ENCODE measurements at places on chromosomes 12 and 14.

DNA sequence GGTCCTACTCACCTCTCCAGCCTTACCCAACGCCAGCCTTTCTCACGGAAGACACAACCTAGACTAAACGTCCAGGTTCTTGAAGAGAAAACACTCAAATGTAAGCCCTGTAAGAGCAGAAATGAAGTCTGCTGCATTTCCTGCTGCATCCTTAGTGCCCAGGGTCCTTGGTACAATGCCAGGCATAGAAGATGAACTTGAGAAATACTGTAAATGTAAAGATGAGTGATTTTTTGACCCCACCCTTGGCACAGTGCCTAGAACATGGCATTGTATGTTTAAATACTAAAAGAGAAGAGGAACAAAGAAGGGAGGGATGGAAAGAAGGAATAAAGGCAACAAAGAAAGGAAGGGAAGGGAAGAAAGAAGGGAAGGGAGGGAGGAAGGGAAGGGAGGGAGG is 514.6 kb downstream of the MED13L start:
- DNase-seq: no peak

GRCh38 chr12:110023059-110023980 is 24.1 kb downstream of the ANKRD13A start:
- DNase-seq: peak; percentile 64

DNA sequence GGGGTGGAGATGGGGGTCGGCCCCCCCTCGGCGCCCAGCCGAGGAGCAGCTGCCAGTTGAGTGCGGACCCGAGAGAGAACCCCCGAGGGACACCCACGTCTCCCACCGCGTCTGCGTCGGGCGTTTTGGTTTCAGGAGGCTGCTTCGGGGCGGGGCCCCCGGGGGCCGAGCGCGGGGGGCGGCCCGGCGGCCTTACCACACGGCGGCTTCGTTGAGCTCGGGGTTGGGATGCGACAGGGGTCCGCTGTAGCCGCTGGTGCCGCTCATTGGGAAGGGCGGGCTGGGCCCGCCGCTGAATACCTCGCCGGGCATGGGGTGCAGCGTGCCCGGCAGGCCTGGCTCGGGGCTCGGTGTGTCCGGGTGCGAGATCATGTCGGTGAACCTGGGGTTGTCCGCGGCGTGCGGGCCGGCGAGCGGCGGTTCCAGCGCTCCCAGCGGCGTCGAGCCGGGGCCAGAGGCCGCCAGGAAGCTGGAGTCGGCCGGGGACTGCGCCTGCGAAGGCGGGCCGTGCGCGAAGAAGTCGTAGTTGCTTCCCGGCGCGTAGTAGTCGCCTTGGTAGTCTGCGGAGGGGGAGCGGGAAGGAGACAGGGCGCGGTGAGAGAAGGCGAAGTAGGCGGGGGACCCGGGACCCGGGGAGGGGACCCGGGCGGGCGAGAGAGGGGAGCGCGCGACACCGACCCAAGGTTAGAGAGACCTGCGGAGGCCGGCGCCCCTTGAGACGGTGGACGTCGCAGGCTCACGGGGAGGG is 8.5 kb downstream of the LHX5 start:
- no peak for DNase-seq

GRCh38 chr12:1848146-1848545 is 27.8 kb downstream of the LRTM2 start:
- no peak for DNase-seq

DNA sequence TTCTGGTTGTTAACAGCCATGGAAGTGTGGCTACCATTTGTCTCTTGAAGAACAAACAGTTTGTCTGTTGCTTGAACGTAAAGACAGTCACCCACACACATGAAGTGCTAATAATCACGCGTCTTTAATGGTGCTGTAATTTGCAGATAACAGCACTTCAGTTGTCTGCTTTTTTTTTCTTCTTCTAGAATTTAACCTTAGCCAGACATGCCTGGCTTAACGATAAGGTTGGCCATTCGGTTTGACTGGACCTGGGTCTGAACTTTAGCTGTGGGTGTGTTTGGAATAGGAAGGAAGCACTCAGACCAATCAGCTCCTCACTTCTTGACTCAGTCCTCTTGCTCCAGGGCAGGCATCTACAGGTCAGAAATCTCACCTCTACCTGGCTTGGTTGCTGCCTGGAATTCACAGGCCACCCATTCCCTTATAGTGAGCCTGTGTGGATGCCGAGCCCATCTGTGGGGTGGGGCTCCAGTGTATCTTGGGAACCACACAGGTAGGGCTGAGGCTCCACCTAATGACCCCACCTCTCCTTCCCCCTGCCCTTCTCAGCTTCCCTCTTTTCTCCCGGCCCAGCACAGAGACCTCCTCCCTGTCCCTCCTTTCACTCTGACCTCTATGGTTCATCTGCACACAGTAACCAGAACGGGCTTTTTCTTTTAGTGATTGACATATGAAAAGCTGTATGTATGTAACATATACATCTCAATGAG is 246.4 kb upstream of the PWP1 start:
- DNase-seq: no peak

DNA sequence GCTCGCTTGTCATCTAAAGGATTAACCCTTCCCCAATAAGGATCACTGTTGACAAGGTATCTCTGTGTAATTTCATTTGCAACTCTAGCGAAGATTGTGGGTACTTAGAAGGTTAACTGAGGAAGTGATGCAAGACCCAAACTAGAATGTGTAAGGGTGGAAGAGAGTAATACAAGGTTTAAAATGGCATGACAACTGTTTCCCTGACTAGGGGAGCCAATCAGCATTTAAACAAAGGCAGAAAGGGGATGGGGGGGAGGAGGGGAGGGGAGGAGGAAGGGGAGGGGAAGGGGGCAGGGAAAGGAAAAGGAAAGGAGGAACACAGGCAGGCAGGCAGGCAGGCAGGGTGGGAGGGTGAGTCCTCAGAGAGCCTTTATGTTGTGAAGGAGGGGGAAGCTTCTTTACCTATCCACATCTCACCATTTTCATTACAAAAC is 31.1 kb downstream of the NRDE2 start:
- DNase-seq: peak; percentile 30

DNA sequence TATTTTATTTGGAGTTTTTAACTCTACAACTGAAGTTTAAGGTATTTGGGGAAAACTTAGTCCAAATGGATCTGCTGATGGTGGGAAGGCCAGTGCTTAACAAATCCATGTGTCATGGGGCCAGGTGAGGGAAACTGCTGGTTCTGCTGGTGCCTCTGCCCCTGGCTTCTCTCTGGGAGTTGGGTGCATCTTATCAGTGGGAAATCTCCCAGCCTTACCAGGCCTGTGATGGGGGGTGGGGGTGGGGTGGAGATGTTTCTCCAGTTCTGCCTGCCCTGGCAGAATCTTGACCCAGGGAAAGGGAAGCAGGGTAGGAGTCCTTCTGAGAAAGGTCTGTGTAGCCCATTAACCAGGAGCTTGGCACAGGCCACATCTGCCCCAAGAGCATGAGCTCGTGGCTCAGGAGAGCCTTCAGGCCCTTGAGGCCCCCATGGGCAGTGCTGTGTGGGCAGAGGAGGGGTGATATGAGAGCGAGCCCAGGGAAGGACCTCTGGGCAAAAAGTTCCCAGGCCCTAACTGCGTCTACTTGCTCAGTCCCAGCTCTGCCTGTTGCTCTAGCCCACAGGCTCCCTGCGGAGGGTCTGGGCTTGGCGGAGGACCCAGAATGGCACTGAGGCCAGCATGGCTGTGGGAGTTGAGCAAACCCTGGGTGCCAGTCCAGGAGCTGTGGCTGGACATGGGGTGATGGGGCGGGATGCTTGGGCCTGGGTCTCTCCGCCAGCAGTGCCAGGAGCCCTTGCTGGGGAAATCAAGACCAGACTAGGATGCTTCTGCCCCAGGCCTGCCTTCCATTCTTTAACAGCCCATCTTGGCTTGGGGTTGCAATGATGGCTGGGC is 18.2 kb downstream of the VASH1 start:
- DNase-seq: no peak

GRCh38 chr12:91100906-91101305 is 10.4 kb downstream of the LUM start:
- DNase-seq: peak; percentile 73

GRCh38 chr12:105469701-105470100 is 139.2 kb downstream of the C12orf75 start:
- no peak for DNase-seq

DNA sequence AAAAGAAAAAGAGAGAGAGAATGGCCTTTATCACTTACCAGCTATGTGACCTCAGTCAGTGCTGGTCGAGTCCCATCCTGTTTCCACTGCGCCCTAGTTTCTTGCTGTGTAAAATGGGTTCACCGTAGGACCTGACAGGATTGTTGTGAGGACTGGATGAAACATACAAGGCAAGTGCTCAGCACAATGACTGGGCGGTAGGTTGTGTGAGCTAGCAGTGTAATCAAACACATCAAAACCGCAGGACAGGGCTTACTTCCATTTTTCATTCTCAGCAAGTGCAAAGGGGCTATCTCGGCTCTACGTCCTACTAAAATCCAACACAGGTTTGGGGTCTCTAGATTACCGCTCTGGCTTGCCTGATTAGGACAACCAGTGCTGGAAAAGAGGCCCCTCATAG is 36.4 kb upstream of the ATXN2 start:
- peak; percentile 19 for DNase-seq

GRCh38 chr12:132014092-132014914 is 64.6 kb downstream of the EP400 start:
- peak; percentile 16 for DNase-seq

GRCh38 chr14:39179042-39179441 is 4.0 kb downstream of the PNN start:
- DNase-seq: no peak

DNA sequence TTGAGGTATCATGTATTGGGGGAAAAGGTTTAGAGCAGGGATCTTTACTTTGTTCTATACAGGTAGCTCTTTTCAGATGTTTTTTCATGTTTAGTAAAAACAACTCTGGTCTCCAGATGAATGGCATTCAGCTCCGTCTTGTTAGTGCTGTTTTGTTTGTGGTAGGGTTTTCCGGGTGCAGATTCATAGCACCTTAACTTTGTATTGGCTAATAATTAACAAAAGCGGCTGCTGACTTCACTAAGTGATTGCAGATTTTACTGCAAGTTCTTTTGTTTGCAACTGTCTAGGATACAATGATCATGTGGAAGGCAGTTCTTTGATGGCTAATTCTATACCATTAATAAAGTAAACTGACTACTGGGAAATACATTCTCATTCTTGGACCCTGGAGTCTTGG is 32.2 kb upstream of the BHLHE41 start:
- DNase-seq: no peak

GRCh38 chr12:4311776-4312175 is 9.2 kb upstream of the TIGAR start:
- no peak for DNase-seq

DNA sequence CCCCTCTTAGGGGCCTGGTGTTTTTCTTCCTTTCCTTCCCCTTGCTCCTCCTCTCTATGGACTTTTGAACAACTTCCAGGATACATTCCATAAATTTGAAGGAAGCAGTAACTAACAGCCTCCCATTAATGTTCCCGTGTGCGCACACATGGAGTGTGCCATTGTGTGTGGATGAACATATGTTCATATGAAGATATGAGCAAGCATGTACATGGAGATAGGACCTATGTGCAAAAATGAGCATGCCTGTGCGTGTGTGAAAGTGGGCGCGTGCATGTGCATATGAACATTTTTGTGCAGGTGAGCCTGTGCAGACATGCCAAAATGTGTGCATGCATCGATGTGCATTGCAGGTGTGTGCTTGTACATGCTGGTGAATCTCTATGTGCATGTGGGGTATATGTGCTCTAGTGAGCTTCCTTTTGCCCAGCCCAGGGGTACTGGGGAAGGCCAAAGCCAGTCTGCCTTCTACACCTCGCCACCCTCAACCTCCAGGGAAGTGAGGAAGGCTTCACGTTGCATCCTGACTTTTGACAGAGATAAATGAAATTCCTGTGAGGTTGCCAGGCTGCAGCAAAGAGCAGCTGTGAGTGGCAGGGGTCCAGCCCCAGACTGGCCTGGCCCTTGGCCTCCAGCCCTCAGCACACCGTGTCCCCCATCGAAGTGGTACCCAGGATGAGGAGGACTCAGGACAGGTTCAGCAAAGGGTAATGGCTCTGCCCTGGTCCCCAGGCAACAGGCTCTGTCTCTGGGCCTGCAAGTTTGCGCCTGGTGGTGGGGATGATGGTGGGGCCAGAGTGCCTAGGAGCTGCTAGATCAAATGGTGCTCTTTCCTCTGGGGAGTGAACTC is 21.1 kb upstream of the PGF start:
- no peak for DNase-seq

GRCh38 chr12:50404307-50404706 is 3.6 kb downstream of the LARP4 start:
- DNase-seq: no peak

GRCh38 chr12:130222519-130223218 is 60.4 kb downstream of the FZD10 start:
- DNase-seq: no peak

- no peak for DNase-seq
Measured at GRCh38 chr12:107655281-107656065, 30.1 kb upstream of the PWP1 start.

DNA sequence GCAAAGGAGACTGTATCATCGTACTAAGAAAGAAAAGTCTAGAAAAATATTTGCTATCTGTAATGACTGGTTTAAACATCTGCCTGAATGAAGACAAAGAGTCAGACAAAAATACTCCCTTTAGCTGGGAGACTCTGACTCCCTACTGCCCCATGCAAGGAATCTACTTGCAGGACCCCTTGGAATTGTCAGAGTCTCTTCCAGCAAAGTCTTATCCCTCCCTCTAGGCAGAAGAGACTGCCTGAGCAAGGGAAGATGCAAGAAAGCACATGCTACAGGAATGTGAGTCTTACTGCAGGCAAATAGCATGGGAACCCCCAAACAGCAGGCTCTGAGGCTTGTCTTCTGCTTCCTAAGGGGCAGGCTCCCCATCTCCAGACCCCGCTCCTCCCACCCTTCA is 154.0 kb downstream of the KCNA5 start:
- peak; percentile 53 for DNase-seq

DNA sequence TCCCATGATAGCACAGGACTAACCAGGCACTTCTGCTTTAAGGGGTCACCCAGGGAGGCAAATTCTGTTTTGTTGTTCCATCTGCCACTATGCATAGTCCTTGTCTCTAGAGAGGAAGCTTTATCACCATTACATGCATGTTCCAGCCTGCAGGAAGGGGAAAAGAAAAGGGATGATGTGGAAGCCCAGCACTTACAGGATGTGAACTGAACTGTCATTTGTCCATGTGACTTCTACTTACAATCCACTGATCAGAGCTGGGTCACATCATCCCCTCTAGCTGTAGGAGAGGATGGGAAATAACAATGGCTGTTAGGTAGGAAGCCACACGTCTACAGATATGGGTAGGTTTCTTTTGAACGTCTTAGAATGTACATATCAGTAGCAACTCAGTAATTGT is 203.1 kb downstream of the PTPRO start:
- no peak for DNase-seq

Data from fibroblast of skin of right quadriceps (primary cell).